Sigmoid colon (tissue), 7 donors: ENCODE measurements at places on chromosomes 13 and 19.

GRCh38 chr19:42249149-42249750 lies 5.7 kb downstream of the ERF start:
- no peak for DNase-seq
- peak overlapping the region; percentile 99 for H3K27ac ChIP-seq
- H3K4me1 ChIP-seq, result peaks cover 74% of the 10 kb centered on the region
- no peak overlapping the region for H3K4me3 ChIP-seq
- no peaks in the 10 kb centered on the region for H3K27me3 ChIP-seq
- H3K36me3 ChIP-seq, result peaks cover 14% of the 10 kb centered on the region

GRCh38 chr19:1276628-1277022 lies 1.3 kb downstream of the FAM174C start:
- DNase-seq, result no peak
- H3K27me3 ChIP-seq, result no peaks in the 10 kb centered on the region
- peak overlapping the region; percentile 98 for H3K27ac ChIP-seq
- peaks cover 50% of the 10 kb centered on the region for H3K4me1 ChIP-seq
- H3K4me3 ChIP-seq, result peak overlapping the region; percentile 64

DNA sequence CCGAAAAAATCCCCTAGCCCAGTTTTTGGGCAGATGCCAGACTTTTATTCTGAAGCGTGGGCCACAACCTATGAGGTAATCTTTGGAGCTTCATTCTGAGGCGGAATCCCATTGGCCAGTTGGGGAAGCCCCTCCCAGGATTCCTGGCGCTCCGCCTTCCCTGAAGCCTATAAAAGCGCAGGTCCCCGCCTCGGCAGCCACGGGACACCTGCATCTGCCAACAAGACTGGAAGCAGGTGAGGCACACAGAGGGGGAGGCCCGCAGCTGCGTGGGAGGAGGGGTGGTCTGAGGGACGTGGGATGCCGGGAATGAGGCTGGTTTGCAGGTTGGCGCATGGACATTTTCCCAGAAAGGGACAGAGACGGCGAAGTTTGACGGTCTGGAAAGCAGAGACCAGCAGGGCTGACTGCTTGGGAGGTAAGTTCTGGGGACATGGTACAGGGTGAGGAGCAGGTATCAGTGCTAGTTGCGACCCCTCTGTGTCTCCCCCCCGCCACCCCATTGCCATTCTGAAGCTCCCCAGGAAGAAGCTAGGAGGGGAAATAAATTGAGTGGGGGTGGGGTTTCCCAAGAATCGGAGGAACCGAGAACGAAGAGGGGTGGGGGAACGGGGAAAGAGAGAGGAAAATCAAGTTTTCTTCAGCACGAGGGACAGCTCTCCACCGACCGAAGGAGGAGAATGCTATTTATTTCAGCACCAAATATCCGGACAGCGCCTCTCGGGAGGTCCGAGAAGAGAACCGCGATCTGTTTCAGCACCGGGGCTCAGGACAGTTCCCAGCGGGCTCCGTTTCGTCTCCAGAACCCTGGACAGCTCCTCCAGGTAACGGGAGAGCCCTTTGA lies 22.4 kb upstream of the FEM1A start:
- no peaks in the 10 kb centered on the region for H3K4me1 ChIP-seq
- no peak overlapping the region for H3K4me3 ChIP-seq
- DNase-seq, result peak; percentile 85
- H3K36me3 ChIP-seq, result no peaks in the 10 kb centered on the region

GRCh38 chr13:33372251-33372919 lies 86.8 kb upstream of the STARD13 start:
- no peak for DNase-seq
- no peaks in the 10 kb centered on the region for H3K27me3 ChIP-seq
- no peak overlapping the region for H3K4me3 ChIP-seq
- no peaks in the 10 kb centered on the region for H3K4me1 ChIP-seq

- peaks cover 3% of the 10 kb centered on the region for H3K27me3 ChIP-seq
- no peaks in the 10 kb centered on the region for H3K36me3 ChIP-seq
- H3K4me1 ChIP-seq, result no peaks in the 10 kb centered on the region
- no peak for DNase-seq
These were observed 23.6 kb downstream of the ZNF541 start for GRCh38 chr19:47549261-47549862.

DNA sequence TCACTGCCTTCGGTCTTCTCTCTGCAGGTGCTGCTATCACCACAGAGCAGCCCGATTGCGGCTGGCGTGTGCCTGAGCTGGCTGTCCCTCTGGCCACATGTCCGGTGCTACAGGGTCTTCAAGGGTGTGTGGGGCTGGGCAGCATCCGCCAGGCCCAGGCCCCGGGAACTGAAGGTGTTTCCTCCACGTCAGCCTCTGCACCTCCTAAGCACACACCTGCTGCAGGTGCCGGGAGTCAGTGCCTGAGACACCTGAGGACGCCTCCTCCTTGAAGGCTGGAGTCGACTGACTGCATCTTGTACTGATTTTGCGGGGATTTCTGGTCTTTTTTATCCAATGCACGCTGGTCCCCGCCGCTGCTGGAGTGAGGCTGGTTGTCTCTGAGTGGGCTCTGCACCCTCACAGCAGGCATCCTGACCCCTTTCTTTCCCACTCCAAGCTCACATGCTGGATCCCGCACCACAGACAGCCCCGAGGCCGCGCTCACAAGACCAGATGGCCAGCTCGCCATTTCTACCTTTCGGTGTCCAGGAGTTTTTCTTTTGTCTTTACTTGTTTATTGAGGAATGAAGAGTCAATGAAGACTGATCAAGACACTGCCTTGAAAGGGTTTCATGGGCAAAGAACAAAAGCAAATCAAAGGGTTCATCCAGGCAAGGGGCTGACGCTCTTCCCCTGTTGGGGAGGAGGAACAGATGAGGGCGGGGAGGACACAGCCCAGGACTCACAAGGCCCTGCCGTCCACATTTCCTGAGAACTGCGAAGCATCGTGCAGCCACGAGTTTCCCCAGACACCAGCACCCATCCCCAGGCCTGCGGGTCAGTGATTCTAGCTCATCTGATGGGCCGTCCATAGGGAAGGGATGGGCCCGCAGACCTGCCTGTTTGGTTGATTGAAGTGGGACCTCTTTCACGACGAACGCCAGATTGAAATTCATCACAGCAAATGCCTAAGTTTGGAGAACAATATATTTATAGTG lies 203.8 kb upstream of the SOX1 start:
- no peaks in the 10 kb centered on the region for H3K36me3 ChIP-seq
- no peak overlapping the region for H3K4me3 ChIP-seq
- DNase-seq, result no peak

DNA sequence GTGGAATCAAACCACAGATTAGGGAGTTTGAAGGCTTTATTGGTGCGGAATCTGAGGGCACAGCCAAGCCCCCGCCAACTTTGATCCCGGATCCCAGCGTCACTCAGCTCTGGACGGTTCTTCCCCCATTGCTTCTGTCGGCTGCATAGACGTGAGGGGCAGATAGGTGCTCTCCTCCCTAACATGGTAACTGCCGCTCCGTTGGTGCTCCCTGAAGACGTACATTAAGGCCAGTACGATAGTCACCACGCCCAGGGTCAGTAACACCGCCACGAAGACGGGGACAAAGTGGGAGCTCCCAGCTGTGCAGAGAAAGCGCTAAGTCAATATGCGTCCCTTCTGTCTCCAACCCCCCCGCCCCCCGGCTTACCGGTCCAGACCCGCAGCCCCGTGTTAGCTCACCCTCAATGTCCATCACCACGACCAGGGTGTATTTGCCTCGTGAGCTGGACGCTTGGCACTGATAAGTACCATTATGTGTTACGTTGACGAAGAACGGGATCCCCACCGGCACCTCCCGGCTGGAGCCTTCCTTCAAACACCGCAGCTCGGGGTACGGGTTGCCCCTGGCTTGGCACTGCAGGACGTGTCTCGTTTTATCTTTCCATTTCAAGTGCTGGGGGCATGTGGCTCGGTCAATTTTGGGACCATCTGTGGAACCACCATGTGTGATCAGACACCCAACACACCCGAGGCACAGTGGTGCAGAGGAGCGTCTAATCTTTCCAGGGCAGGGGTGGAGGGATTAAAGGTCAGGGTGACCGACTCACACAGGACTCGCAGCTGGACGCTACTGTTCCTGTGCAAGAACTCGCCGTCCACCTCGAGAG lies 644 bp upstream of the RAVER1 start:
- no peaks in the 10 kb centered on the region for H3K27me3 ChIP-seq
- H3K4me3 ChIP-seq, result peak overlapping the region; percentile 59
- H3K36me3 ChIP-seq, result peaks cover 18% of the 10 kb centered on the region
- no peak for DNase-seq

GRCh38 chr13:31725841-31726240 lies 13.5 kb upstream of the RXFP2 start:
- H3K27ac ChIP-seq, result no peak overlapping the region
- H3K4me1 ChIP-seq, result no peaks in the 10 kb centered on the region
- H3K27me3 ChIP-seq, result no peaks in the 10 kb centered on the region
- DNase-seq, result no peak

DNA sequence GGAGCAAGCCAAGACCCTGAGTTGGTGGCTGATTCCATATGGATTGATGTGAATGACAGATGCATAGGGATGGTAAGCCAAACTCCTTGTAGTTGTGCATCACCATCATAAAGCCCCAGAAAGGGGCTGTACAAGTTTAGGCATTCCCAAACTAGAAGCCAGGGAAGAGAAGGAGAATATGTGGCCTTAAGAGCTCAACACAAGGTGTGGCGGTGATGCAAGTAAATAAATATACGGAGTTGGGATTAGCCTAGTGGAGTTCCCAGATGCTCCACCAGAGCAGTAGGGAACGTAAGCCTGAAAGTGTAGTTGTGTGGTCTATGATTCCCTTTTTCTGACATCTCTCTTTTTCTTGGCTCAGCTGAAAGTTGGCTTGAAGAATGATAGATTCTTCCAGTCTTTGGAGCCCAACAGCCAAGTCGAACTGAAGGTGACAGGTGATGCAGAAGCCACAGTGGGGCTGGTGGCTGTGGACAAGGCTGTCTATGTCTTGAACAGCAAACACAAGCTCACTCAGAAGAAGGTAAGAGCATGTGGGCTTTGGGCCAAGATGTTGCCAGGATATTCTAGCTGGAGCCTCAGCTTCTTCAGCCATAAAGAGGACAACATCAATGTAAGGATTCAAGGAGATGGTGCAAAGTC lies 30.1 kb downstream of the RDH8 start:
- H3K4me1 ChIP-seq, result no peaks in the 10 kb centered on the region
- H3K36me3 ChIP-seq, result no peaks in the 10 kb centered on the region
- no peak overlapping the region for H3K27ac ChIP-seq

DNA sequence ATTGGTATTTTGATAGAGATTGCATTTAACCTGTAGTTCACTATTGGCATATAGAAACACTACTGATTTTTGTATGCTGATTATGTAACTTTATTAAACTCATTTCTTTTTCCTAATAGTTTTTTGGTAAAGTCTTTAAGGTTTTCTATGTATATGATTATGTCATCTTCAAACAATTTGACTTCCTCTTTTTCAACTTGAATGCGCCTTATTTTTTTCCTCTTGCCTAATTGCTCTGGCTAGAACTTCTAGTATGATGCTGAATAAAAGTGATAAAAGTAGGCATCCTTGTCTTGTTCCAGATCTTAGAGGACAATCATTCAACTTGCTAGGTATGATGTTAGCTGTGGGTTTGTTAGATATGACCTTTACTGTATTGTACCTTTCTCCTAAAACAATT lies 1034.9 kb downstream of the PCDH9 start:
- no peak for DNase-seq
- H3K27me3 ChIP-seq, result no peaks in the 10 kb centered on the region
- no peaks in the 10 kb centered on the region for H3K36me3 ChIP-seq
- no peak overlapping the region for H3K4me3 ChIP-seq
- no peaks in the 10 kb centered on the region for H3K4me1 ChIP-seq

GRCh38 chr19:39795001-39795400 lies 16.3 kb downstream of the LEUTX start:
- no peaks in the 10 kb centered on the region for H3K4me1 ChIP-seq
- H3K4me3 ChIP-seq, result no peak overlapping the region
- DNase-seq, result no peak
- no peaks in the 10 kb centered on the region for H3K36me3 ChIP-seq
- H3K27ac ChIP-seq, result no peak overlapping the region
- H3K27me3 ChIP-seq, result no peaks in the 10 kb centered on the region

- DNase-seq, result peak; percentile 84
- peak within 1 kb of the TSS; percentile 61 for H3K27ac ChIP-seq
- peaks cover 39% of the 10 kb centered on the region for H3K36me3 ChIP-seq
- H3K4me1 ChIP-seq, result no peaks in the 10 kb centered on the region
- peak within 1 kb of the TSS; percentile 61 for H3K4me3 ChIP-seq
- H3K27me3 ChIP-seq, result no peaks in the 10 kb centered on the region
These were observed at the start of gene GMIP for GRCh38 chr19:19643158-19644053. Gene GMIP, minus strand, starts transcription at chr19:19643657. Its CDS starts 128 bp downstream, at chr19:19643529.

GRCh38 chr13:29254626-29255370 lies 340.7 kb downstream of the SLC7A1 start:
- no peaks in the 10 kb centered on the region for H3K4me1 ChIP-seq

DNA sequence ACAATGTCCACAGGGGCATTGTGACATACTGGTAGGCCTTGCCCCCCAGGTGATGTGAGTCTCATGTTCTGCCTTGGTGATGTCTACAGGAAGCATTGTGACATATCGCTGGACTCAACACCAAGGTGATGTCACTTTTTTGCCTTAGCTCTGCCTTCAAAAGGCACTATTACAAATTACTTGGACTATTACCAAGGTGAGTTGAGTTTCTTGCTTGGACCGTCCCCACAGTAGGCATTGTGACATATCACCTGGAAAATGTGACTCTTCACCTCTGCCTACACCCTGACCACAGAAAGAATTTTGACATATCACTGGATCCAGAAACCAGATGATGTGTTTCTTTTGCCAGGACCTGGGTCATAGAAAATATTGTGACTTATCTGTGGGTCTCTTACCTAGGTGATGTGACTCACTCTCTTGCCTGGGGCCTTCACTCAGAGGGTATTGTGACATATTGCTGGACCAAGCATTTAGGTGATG lies 60.6 kb upstream of the ZNF724 start:
- no peak for DNase-seq
- H3K36me3 ChIP-seq, result no peaks in the 10 kb centered on the region
- H3K27ac ChIP-seq, result no peak overlapping the region
- H3K27me3 ChIP-seq, result no peaks in the 10 kb centered on the region

DNA sequence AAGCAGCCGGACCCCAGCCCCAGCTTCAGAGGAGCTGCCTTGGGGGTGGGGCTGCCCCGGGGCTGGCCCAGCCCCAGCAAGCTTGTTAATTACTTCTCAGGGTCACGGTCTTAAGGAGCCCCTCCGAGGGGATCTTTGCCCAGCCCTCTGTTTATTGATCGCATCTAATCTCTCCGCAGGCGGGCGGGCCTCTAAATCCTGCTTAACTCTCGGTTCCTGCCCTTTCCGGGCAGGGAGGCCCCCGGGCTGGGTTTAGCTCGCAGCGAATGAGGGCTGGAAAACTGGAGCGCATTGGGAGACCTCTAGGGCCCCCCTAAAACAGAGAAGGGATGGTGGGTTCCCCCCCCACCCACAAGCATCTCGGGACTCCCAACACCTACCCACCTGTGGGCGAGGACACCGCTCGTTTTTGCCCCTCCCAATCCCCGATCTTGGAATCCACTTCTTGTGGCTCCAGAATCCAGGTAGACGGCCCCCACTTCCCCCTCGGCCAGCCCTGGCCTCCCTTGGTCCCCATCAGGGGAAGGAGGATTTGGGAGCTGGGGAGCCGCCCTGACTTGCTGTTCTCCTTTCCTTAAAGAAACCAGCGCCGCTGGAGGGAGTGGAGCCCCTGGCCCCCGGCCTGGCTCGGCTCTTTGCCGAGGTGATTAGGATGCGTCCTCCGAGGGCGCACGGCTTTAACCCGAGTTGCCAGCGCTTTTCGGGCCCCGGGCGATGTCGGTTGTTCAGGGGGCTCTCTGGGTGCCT lies 59.5 kb upstream of the ADGRL1 start:
- H3K36me3 ChIP-seq, result no peaks in the 10 kb centered on the region
- peak overlapping the region; percentile 15 for H3K4me3 ChIP-seq
- H3K27ac ChIP-seq, result no peak overlapping the region
- no peaks in the 10 kb centered on the region for H3K4me1 ChIP-seq
